ENCODE measurements at places on chromosomes 2 and 18. TPM values are rescaled to one million over a fixed set of nuclear protein-coding genes. Genes with fewer than 3 reads are reported as not detected.

- DNase-seq, result no peak
Observed at GRCh38 chr2:186610785-186611184, 20.9 kb downstream of the ITGAV start.

GRCh38 chr2:27085673-27086089 lies 891 bp upstream of the KHK start:
- peak; percentile 48 for DNase-seq

DNA sequence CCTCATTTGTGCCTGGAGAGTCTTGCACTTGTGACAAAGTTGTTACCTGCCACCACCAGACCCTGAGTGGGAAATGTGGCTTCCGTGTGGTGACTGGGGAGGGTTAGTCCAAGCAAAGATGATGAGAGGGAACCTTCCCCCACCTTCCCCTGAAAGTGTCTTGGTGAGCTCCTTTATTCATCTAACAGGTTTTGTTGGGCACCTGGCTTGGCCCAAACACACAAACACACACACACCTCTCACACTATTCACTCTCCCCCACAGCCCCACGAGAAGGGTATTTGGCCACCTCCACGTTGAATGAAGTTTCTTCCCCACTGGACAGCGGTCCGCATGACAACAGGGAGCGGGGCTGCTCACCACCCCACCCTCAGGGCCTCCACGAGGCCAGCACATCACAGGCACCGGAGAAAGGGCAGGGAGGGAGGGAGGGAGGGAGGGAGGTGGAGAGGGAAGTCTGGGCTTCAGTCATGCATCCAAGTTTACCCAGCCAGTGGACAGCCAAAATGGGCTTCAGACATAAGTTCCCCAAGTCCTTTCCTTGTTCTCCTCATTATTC lies 1.4 kb downstream of the CIB4 start:
- no peak for DNase-seq

- DNase-seq, result peak; percentile 54
Observed at GRCh38 chr2:240582781-240583180, 3.8 kb upstream of the CAPN10 start.

The IL18RAP gene
- polyA plus RNA-seq, result not detected

GRCh38 chr2:146837857-146838256 lies 1007.0 kb upstream of the ACVR2A start:
- DNase-seq, result peak; percentile 92

The CRYGC gene
- 0.23 TPM for polyA plus RNA-seq

DNA sequence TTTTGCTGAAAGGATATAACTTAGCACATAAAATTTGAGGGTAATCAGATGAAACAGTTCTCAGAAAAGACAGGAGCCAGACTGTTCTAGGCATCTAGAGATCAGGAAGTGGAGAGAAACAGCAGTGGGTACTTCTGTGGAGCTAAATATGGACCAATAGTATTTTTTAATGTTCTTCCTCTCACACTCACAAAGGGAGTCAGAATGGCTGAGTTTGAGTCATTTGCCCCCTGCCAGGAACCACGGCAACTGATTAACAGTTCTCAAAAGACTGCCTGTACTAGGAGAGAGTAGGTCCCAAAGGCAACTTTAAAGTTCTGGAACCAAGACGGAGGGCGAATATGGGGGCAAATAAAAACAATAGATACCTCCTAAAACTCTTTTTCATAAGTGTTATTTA lies 107.5 kb downstream of the GULP1 start:
- no peak for DNase-seq

DNA sequence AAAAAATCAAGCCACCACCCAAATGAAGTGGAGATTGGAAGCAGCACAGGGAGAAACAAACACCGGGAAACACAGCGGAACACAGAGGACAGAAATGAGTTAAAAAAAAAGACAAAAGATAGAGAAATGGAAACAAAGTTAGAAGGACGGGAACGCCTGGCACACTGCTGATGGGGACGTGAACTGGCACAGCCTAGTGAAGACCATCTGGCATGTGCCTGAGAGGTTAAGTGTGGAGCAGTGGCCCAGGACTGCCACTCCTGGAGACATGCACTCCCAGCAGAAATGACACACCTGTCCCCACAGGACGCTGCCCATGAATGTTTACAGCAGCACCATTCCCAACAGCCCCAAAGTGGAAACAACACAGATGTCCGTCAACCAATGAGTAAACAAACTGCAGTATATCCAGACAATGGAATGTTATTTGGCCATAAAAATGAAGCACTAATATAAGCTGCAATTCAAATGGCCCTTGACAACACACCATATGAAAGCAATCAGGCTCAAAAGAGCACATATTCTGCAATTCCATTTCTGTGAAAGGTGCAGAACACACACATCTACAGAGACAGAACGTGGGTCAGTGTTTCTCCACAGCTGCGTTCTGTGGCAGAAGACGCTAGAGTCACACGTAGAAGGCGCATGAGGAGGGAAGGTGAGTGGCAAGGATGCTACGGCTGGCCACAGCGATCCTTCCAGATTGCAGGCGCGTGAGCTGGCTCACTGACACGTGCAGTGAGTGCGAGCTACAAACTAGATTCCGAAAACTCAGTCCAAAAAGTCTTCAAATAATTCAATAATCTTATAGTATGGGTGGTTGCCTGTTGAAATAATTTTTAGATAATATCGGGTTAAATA lies 24.6 kb downstream of the THAP4 start:
- DNase-seq, result no peak

DNA sequence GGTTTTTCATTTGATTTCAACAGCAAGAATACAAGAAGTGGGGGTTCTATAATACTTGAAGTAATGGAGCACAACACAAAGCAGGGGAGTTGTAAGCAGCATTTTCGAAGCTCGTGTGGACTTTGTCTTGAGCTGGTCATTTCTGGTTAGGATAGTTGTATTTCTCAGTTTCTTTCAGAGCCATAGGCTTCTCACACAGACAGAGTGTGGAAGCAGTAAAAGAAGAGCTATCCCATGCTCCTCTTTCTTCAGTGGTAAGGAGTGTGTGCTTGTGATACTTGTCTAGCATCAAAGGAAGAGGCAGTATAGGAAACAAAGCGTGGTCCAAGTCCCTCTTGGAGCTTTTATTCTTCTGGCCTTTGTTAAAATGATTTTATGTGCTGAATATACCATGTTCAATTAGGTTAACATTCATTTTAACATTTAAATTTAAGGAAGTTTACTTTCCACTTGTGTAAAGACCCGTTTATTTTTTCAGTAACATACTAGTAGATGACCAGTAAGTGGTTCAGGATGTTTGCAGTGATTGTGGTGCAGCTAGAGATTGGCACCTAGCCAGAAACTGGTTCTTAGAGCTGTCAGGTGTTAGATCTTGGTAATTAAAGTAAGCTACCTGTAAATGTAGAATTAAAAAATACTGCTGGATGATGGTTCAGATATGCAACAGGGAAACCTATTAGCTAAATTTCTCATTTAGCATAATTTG lies 14.6 kb downstream of the CCNYL1 start:
- peak; percentile 27 for DNase-seq

GRCh38 chr2:218755567-218756404 lies 26.2 kb upstream of the CYP27A1 start:
- DNase-seq, result no peak

GRCh38 chr2:195486987-195487644 lies 169.9 kb upstream of the SLC39A10 start:
- peak; percentile 52 for DNase-seq

The OSBPL6 gene
- 15.1 TPM for polyA plus RNA-seq

DNA sequence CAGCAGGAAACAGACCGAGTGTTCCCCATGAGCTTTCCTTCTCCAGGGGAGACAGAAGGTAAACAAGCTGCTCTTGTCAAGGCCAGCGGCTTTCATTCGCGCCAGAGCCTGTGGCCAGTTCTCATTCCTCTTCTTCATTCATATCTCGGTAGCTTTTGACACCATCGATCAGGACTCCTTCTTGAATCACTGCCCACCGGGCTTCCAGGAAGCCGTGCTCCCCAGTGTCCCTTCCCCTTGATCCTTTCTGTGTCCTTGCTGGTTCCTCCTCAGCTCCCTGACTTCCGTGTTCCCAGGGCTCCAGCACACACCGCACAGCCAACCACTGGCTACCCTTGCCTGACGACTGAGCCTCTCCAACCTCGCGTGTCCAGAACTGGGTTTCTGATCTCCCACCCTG lies 14.1 kb downstream of the SLC66A3 start:
- DNase-seq, result no peak

DNA sequence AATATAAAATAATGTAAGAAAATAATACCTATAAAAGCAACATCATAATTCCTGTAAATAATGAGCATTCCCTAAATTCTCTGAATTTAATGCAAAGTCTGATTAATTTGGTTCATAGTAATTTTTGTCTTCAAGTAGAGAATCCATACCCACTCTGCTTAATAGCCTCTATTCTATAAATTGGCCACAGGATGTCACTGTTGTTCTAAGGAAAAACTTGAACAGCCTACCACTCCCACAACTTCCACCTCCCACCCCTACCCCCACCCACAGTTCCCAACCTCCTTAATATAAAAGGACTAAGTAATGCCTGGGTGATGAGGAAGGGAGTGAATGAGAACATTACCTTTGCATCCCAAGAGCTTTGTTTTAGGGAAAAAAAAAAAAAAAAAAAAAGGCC lies 27.2 kb upstream of the BBS5 start:
- DNase-seq, result peak; percentile 5

The CLEC4F gene
- not detected for polyA plus RNA-seq

The TEKT4 gene
- polyA plus RNA-seq, result not detected

DNA sequence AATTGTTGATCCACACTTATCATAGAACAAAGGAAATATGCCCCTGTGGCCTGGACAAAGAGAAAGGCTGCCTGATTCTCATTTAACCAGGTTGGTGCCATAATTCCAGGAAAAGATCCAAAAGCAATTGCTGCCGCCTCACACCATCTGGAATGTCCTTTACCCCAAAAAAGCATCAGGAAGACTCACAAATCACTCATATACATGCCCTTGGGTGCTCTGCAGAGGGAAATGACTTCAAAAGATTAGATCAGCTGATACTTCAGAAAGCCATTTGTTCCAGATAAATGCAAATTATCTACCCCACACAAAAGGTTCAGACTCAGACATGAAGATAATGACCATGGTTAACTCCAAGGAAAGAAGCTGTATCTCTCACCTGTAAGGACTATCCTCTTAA lies 285.8 kb downstream of the C1D start:
- DNase-seq, result no peak

DNA sequence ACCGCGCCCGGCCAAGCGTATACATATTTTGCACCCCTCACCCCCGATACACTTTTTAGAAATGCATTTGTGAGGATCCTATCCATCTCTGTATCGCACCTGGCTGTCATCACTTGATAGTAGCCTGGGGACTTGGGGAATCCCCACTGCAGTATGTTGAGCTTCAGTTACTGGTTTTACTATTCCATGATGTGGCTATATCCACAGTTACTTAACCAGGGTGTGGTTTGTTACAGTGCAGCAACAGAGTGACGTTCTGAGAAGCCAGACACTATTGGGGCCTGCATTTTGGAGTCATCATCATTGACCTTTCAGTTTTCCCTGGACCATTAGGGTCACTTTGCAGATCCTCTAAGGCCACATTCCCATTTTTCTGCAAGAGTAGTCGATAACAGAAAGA lies 212.7 kb downstream of the AGAP1 start:
- peak; percentile 9 for DNase-seq

GRCh38 chr18:75790796-75791195 lies 363.3 kb upstream of the SMIM21 start:
- DNase-seq, result no peak

DNA sequence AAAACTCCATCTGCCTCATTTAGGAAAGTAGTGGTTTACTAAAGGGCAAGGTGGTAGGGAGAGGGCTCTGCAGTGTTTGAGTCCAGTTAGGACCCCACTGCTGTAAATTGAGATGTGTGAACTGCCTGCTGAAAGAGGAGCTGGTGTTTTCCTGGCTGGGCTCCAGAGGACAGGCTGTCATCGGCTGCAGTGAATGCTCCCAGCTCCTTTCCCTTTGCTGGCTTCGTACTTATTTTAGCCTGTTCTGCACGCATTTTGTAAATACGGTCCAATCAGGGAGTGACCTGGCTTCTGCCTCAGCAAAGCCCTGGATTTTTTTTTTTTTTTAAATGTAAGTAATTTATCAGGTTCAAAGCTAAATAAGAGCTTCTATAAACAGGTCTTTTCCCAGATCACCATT lies 37.5 kb downstream of the SLC4A3 start:
- DNase-seq, result no peak

DNA sequence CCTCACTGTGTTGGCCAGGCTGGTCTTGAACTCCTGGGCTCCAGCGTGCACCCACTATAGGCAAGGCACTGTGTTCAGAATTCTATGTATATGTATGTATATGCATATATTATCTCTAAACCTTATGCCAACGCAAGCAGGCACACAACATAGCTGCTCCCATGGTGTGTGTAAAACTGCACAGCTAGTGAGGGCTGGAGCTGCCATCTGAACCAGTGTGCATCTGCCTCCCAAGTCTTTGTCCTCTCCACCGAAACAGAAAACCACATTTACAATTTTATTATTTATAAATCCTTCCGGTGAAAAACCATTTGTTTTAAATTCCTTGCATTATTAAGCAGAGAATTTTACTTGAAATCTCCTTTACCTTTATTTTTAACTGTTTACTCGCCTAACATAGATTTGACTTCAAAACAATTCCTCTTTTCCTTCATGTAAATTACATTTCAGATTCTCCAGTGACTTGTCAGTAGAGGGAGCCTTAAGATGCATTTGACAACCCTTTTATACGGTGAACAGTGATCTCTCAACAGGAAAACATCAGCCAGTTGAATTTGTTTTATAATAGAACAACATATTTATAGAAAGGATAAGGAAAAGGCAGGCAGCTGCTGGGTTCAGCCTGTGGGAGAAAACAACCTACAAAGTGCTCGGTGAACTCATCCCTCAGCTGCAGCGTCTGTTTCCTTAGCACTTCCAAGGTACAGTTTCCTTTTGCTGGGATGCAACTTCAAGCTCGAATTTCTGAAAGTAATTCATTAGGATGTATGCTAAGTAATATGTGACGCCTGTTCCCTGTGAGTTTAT lies 101.2 kb downstream of the MYT1L start:
- DNase-seq, result no peak

The FAM228B gene
- polyA plus RNA-seq, result 1.4 TPM

DNA sequence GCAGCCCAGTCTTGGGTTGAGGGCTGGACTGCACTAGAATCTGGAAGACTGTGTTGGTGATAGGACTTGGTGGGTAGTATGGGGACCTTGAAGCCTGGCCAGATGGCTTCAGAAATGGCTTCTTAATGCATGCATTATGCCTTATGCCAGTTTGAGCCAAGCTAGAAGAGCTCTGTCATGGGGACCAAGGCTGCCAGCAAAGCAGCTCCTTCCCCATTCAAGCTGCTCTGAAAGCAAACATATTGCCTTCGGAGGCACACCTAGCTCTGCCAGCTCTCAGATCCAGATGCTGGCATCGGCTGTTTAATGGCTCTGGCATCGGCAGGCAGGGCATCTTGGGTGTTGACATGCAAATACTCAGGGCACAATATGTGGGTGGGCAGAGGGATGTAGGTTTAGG lies 59.0 kb upstream of the IGFBP5 start:
- DNase-seq, result no peak

GRCh38 chr18:55650363-55650870 lies 62.4 kb upstream of the TCF4 start:
- DNase-seq, result peak; percentile 37

GRCh38 chr2:155035308-155035707 lies 336.8 kb downstream of the KCNJ3 start:
- no peak for DNase-seq
